Activated CD4-positive, alpha-beta memory T cell treated with anti-CD3 and anti-CD28 coated beads for 36 hours (primary cell): ENCODE measurements at places on chromosomes 12 and 14. TPM values are rescaled to one million over a fixed set of nuclear protein-coding genes. Genes with fewer than 3 reads are reported as not detected.

The LIMA1 gene
- 115 TPM for total RNA-seq

The SYCP3 gene
- total RNA-seq, result 0.07 TPM

The ATP2B1 gene
- total RNA-seq, result 22.6 TPM

DNA sequence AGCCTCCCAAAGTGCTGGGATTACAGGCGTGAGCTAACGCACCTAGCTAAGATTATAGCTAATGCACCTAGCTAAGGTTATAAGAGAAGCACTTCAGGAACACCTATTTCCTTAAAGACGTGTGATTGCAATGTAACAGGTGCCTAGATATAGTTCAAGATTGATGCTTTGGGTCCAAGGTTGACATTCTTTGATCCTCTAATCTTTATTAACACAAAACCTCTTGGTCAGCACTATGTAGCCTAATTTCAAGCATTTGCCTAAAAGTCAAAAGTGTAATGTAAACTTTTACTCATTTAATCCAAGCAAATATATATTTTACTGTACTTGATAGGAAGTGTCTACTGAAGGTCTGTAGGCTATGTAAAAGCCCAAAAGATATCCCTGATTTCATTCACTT is 36.5 kb downstream of the SCFD1 start:
- no peak overlapping the region for H3K27ac ChIP-seq
- peaks cover 24% of the 10 kb centered on the region for H3K36me3 ChIP-seq
- no peaks in the 10 kb centered on the region for H3K27me3 ChIP-seq
- no peaks in the 10 kb centered on the region for H3K4me1 ChIP-seq
- DNase-seq, result no peak

DNA sequence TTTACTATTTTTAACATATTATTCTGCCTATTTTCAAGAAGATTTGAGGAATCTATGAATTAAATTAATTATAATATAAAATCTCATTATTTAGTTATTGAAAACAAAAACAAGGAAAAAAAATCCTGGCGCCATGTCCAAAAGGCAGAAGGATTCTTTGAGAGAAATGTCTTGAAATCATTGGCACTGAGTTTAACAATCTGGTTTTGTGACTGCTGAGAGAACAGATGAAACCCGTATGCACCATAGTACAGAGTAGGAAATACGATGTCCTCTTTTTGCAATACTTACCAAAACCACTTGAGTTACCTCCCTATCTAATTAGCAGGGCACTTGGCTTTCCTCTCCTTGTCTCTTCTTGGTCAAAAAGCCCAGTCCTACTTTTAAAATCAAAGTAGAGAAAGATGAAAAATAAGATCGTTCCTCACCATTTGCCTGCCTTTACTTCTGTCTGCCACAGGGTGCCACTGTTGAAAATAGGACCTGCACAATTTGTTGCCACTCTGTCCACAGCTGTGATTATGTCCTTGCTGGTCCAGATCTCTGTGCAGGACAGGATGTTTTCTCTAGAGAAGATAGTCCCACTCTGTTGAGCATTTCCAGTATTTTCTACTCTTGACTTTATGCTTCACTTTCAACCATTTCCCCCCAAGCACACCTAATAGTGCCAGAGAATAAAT is 179.7 kb downstream of the PDZRN4 start:
- DNase-seq, result no peak
- H3K4me1 ChIP-seq, result no peaks in the 10 kb centered on the region
- no peaks in the 10 kb centered on the region for H3K27me3 ChIP-seq
- no peak overlapping the region for H3K27ac ChIP-seq
- no peak overlapping the region for H3K4me3 ChIP-seq

The TDRD9 gene
- 0.19 TPM for total RNA-seq

The C12orf54 gene
- total RNA-seq, result not detected

DNA sequence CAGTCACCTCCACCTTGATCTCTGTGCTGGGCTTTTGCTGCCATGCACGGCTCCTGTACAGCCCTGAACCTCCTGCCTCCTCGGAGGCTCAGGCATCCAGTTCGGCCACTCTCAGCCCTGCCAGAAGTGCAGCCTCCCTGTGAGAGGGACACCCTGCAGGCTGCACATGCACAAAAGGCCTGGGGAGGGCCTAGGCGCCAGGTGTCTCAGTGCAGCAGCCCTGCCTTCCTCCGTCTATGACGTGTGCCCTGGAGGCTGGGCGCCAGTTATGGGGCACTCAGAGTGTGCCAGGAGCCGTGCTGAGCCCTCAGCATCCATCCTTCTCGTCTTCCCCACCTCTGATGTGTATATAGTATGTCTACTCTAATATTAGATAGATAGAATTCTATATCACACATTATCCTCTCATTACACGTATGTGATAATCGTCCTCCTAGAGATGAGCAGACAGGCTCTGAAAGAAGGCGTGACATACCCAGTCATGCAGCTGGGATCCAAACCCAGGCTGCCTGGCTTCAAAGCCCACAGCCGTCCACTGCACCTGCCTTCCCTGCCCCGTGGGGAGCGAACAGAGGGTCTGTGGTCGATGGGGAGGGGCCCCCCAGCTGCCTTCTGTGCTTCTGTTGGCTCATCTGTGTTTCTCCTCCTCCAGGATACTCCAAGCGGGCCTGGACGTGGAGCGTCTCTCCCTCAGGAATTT is 101.1 kb downstream of the B4GALNT3 start:
- no peak overlapping the region for H3K4me3 ChIP-seq
- no peak overlapping the region for H3K27ac ChIP-seq
- peaks cover 39% of the 10 kb centered on the region for H3K4me1 ChIP-seq
- no peak for DNase-seq

- no peak overlapping the region for H3K4me3 ChIP-seq
- H3K27ac ChIP-seq, result no peak overlapping the region
- peaks cover 1% of the 10 kb centered on the region for H3K27me3 ChIP-seq
- DNase-seq, result no peak
- H3K4me1 ChIP-seq, result no peaks in the 10 kb centered on the region
These were observed 47.9 kb downstream of the FGD6 start for GRCh38 chr12:95169368-95169767.

GRCh38 chr12:94954948-94955592 is 48.4 kb downstream of the NDUFA12 start:
- no peak for DNase-seq
- no peak overlapping the region for H3K27ac ChIP-seq
- H3K4me1 ChIP-seq, result no peaks in the 10 kb centered on the region
- H3K4me3 ChIP-seq, result no peak overlapping the region
- peaks cover 6% of the 10 kb centered on the region for H3K27me3 ChIP-seq

GRCh38 chr12:113247123-113248050 is 26.1 kb downstream of the TPCN1 start:
- H3K36me3 ChIP-seq, result peaks cover 26% of the 10 kb centered on the region
- DNase-seq, result no peak
- H3K27me3 ChIP-seq, result no peaks in the 10 kb centered on the region
- H3K27ac ChIP-seq, result no peak overlapping the region
- peaks cover 12% of the 10 kb centered on the region for H3K4me1 ChIP-seq
- H3K4me3 ChIP-seq, result no peak overlapping the region

The XRCC3 gene
- 48.5 TPM for total RNA-seq

- peaks cover 59% of the 10 kb centered on the region for H3K4me1 ChIP-seq
- DNase-seq, result peak; percentile 89
- H3K36me3 ChIP-seq, result peaks cover 7% of the 10 kb centered on the region
- no peak overlapping the region for H3K4me3 ChIP-seq
- H3K27me3 ChIP-seq, result no peaks in the 10 kb centered on the region
- H3K27ac ChIP-seq, result peak overlapping the region; percentile 78
These were observed 583.4 kb downstream of the VRK1 start for GRCh38 chr14:97380539-97380941.

GRCh38 chr12:108338915-108339657 is at the start of gene CMKLR1:
Gene CMKLR1, minus strand, starts transcription at chr12:108339311. Its CDS starts 45,720 bp downstream, at chr12:108293591.
- peaks cover under 1% of the 10 kb centered on the region for H3K4me1 ChIP-seq
- no peaks in the 10 kb centered on the region for H3K36me3 ChIP-seq
- H3K27me3 ChIP-seq, result peaks cover 14% of the 10 kb centered on the region
- DNase-seq, result no peak

The USP5 gene
- 130 TPM for total RNA-seq

- H3K27me3 ChIP-seq, result no peaks in the 10 kb centered on the region
- no peak for DNase-seq
- H3K27ac ChIP-seq, result no peak overlapping the region
- H3K4me3 ChIP-seq, result no peak overlapping the region
- no peaks in the 10 kb centered on the region for H3K4me1 ChIP-seq
These were observed 61.8 kb upstream of the RIN3 start for GRCh38 chr14:92451755-92452154.

The NFATC4 gene
- total RNA-seq, result not detected

GRCh38 chr12:88549929-88550328 is 30.3 kb downstream of the KITLG start:
- H3K27ac ChIP-seq, result no peak overlapping the region
- H3K36me3 ChIP-seq, result no peaks in the 10 kb centered on the region
- no peak for DNase-seq
